H9 (cell line): ENCODE measurements at places on chromosomes 3 and 15.

DNA sequence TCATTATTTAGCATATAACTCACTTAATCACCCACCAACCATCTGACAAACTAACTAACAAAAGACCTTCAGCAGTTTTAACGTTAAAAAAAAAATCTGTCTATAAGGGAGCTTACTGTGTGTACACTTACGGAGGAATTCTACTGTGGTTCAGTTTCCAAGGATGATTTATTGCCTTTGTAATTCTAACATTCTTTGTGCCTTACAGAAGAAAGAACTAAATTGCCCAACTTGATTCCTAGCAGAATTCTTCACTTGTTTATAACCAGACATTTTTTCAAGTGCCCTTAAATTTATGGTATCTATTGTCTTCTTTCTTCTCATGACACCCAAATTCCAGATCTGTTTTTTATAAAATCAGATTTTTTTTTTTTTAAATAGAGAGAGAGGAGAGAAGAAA lies 119.7 kb upstream of the IGSF10 start:
- no peaks in the 10 kb centered on the region for H3K4me1 ChIP-seq
- H3K27ac ChIP-seq = no peak overlapping the region
- no peak for DNase-seq
- H3K4me3 ChIP-seq = no peak overlapping the region
- no peaks in the 10 kb centered on the region for H3K36me3 ChIP-seq

GRCh38 chr3:114445233-114445632 lies 151.4 kb downstream of the TIGIT start:
- H3K4me1 ChIP-seq = no peaks in the 10 kb centered on the region
- no peak for DNase-seq
- no peaks in the 10 kb centered on the region for H3K27me3 ChIP-seq

- no peaks in the 10 kb centered on the region for H3K27me3 ChIP-seq
- no peak overlapping the region for H3K27ac ChIP-seq
Measured at GRCh38 chr3:197468866-197469382, 86.8 kb downstream of the BDH1 start.

- no peaks in the 10 kb centered on the region for H3K27me3 ChIP-seq
- no peaks in the 10 kb centered on the region for H3K36me3 ChIP-seq
- no peak overlapping the region for H3K4me3 ChIP-seq
- no peak overlapping the region for H3K27ac ChIP-seq
- peaks cover 9% of the 10 kb centered on the region; the same call in 1 of the 2 replicates for H3K4me1 ChIP-seq
Measured at GRCh38 chr3:112629425-112629824, 11.5 kb downstream of the CCDC80 start.

DNA sequence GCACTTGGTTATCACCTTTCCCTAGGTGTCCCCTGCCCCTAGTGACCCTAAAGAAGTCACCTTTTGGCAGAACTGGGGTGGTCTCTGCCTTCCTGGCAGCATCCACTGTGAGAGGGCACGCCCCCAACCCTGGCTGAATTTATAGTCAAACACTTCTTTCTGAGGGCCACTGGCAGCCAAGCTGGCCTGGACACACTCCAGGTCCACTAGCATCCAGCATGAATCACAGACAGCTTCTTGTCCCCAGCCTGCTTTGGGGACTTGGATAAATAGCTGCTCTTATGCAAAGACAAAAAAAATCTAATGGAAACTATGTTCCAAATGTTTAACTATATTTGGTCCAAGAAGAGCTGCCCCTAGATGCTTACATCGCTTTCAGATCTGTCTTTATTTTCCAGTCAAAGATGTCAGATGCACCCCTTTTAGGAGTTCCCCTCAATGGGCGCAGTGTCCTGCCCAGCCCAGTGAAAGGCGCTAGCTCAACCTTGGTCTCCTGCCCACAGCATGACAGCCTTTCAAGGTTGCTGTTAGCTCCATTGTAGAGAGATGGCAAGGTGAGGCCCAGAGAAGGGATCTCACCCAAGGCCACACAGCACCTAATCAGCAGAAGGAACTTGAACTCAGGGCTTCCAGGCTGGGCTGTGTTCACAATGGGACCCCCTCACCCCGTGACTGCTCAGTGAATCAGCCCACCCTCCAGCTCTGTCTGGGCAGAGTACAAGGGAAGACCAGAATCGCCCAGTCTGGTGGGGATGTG lies 7.0 kb downstream of the RASL12 start:
- no peak overlapping the region for H3K4me3 ChIP-seq
- no peaks in the 10 kb centered on the region; the same call in 2 of the 3 replicates for H3K36me3 ChIP-seq
- DNase-seq = no peak
- no peaks in the 10 kb centered on the region for H3K27me3 ChIP-seq

DNA sequence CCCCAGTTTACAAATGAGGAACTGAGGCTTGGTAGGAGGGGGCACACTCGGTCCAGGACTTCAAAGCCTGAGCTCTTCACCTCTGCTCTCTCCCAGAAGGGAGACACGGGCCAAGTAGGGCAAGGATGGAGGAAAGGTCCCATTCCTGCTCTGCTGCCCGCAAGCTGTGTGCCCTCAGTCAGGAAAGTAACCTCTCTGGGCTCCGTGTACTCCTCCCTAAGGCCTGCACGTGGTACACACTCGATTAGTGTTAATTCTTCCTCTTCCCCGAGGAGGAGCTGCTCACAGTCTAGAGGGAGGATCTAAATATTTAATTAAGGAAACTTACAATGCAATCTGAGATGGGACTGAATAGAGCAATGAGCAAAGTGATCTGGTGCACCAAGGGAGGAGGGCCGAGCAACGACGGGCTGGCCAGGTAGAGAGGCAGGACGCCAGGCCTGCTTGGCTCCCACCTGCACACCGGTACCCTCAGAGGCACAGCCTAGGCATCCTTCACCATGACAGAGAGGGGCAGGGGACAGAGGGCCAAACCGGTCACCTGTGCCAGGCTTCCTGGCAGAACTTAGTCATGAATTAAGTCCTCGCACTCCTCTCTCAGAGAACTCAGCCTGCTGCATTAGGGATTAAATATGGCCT lies 47.2 kb upstream of the IQSEC1 start:
- no peaks in the 10 kb centered on the region for H3K27me3 ChIP-seq

DNA sequence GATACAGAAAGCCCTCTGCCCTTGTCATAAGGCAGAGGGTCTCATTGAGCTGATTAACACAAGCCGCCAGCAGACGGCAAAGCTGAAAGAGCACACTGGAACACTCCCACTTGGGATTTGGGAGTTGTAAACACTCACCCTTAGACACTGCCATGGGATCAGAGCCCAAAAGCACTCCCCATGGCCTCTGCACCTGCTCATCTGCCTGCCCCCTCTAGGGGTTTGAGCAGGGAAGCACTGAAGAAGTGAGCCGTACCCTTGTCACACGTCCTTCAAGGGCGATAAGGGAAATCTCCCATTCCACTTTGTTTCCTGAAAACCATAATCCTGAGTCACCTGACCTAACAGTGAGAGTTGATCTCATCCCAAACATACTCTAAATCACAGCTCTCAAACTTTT lies 14.7 kb downstream of the FSIP1 start:
- H3K4me1 ChIP-seq = no peaks in the 10 kb centered on the region
- H3K36me3 ChIP-seq = no peaks in the 10 kb centered on the region
- H3K27ac ChIP-seq = no peak overlapping the region
- H3K4me3 ChIP-seq = no peak overlapping the region
- H3K27me3 ChIP-seq = no peaks in the 10 kb centered on the region

GRCh38 chr3:118968111-118968510 lies 66.5 kb downstream of the IGSF11 start:
- DNase-seq = no peak
- H3K27me3 ChIP-seq = no peaks in the 10 kb centered on the region
- no peaks in the 10 kb centered on the region for H3K36me3 ChIP-seq
- H3K27ac ChIP-seq = no peak overlapping the region

DNA sequence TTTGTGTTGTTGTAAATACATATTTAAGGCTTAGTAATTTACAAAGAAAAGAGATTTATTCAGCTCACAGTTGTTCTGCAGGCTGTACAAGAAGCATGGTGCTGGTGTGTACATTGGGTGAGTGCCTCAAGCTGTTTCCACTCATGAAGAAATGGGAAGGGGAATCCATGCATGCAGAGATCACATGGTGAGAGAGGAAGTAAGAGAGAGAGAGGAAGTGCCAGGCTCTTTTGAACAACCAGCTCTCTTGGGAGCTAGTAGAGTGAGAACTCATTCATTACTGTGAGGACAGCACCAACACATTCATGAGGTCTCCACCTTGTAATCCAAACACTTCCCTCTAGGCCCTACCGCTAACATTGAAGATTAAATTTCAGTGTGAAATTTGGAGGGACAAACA lies 909.2 kb downstream of the NSUN3 start:
- H3K27ac ChIP-seq = no peak overlapping the region
- DNase-seq = no peak
- no peaks in the 10 kb centered on the region for H3K4me1 ChIP-seq
